Mesothelial cell of epicardium (in vitro differentiated cells): ENCODE measurements at places on chromosomes 3 and 15.
A peak's percentile ranks its signal among the peaks of the same experiment; 100 is the strongest.

DNA sequence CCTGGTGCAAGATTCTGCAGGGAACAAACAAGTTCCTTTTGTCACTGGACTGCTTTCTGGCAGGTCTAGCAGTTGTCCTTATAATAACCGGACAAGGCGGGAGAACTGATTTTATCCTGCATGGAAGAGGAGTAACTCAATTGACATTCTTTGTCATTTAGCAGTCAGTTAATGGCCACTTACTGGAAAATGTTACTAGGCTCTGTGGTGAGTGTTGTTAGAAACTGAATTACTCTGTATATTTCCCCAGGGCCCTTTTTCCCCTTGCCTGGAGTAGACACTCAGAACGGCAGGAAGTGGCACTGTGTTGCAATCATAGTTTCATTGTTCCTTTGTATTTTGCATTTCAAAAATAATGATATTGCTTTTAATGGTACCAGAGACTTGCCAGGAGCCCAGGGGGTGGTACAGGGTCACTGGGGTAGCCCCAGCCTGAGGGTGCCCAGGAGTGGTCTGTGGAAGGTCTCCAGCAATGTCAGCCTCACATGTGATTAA, 318.6 kb upstream of the LRRFIP2 start:
- H3K4me3 ChIP-seq, result no peak overlapping the region
- H3K36me3 ChIP-seq, result peaks cover 14% of the 10 kb centered on the region
- H3K27me3 ChIP-seq, result peaks cover 18% of the 10 kb centered on the region
- H3K27ac ChIP-seq, result no peak overlapping the region
- peaks cover 8% of the 10 kb centered on the region for H3K4me1 ChIP-seq

- no peak overlapping the region for H3K4me3 ChIP-seq
- H3K36me3 ChIP-seq, result no peaks in the 10 kb centered on the region
- no peak for DNase-seq
- H3K4me1 ChIP-seq, result peaks cover 2% of the 10 kb centered on the region
- no peak overlapping the region for H3K27ac ChIP-seq
These were observed 250.9 kb downstream of the EPHA3 start for GRCh38 chr3:89358281-89358680.

- no peaks in the 10 kb centered on the region for H3K4me1 ChIP-seq
- H3K36me3 ChIP-seq, result no peaks in the 10 kb centered on the region
- H3K27me3 ChIP-seq, result peaks cover 4% of the 10 kb centered on the region
- H3K27ac ChIP-seq, result no peak overlapping the region
- DNase-seq, result no peak
These were observed 621.4 kb downstream of the PDCD6IP start for GRCh38 chr3:34419801-34420200.

DNA sequence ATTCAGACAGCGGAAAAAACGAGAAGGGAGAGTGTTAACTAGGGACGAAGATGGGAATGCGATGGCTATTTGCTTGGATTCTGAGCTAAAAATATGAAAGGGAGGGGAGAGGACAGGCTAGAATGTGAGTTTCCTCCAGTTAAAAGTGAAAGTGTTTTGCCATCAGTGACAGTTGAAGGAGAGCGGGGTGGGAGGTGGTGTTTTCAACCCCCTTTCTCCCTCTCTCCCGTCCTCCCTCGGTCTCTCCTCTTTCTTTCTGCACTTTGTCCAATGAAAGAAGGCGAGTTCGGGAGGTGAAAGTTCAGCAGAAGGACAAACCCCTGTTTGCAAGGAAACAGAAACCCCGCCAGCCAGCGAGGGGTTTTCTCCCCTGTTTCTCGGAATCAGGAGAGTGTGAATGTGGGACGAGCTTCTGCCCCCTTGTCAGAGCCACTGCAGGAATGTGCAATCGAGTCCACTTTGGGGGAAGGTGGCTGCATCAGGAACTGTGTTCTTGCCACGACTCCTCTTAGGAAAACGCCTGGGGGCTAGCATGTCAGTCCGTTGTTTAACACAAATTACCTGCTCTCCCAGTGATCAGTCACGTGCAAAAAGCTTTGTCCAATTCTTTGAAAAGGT, 975 bp upstream of the FOXP1 start:
- H3K27ac ChIP-seq, result peak overlapping the region; percentile 97
- no peaks in the 10 kb centered on the region for H3K27me3 ChIP-seq
- H3K36me3 ChIP-seq, result no peaks in the 10 kb centered on the region
- H3K4me3 ChIP-seq, result peak overlapping the region; percentile 77
- H3K4me1 ChIP-seq, result peaks cover 56% of the 10 kb centered on the region

GRCh38 chr3:24387000-24387399, 107.7 kb downstream of the THRB start:
- DNase-seq, result no peak
- H3K4me3 ChIP-seq, result no peak overlapping the region
- no peak overlapping the region for H3K27ac ChIP-seq
- H3K36me3 ChIP-seq, result no peaks in the 10 kb centered on the region
- peaks cover 20% of the 10 kb centered on the region for H3K4me1 ChIP-seq

DNA sequence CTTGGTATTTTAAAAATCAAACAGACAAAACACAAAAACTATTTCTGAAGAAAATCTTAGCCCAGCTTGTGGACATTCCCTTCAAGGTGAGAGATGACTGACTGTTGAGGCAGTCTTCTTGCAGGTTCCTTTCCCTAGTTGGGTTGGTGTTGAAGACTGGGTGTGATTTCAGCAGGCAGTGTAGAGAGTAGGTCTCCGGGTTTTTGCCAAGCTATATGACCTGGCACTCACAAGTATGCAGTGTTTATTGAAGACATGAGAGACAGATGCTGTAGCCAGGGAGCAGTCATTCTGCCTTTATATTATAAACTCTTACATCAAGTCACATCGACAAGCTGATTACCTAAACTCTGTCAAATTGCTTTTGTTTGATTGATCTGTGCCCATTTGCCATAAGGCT, 17.5 kb downstream of the SENP8 start:
- no peak overlapping the region for H3K4me3 ChIP-seq
- H3K4me1 ChIP-seq, result peaks cover 22% of the 10 kb centered on the region
- no peaks in the 10 kb centered on the region for H3K27me3 ChIP-seq
- H3K36me3 ChIP-seq, result peaks cover 6% of the 10 kb centered on the region
- peak overlapping the region; percentile 14 for H3K27ac ChIP-seq

DNA sequence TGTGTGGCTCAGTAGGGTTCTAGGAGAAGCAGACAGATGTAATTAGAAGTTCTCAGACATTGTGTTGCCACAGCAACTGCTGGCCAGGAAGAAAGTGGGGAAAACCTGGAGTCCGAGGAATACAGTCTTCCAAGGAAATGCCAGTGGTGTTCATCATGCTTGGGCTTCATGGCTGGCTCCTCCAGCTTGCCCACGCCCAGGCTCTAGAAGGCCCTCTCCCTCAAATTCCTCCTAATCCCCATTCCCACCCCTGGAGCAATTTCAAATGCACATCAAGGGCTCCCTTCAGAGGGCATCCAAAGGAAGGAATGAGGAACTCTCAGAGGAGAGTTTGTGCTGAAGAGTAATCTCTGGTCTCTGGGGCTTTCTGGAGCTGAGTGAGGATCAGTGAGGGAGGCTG, 21.9 kb downstream of the FSTL1 start:
- H3K36me3 ChIP-seq, result peaks cover 22% of the 10 kb centered on the region
- H3K27ac ChIP-seq, result peak overlapping the region; percentile 70
- peaks cover 85% of the 10 kb centered on the region for H3K4me1 ChIP-seq
- no peak for DNase-seq
- H3K27me3 ChIP-seq, result no peaks in the 10 kb centered on the region
- no peak overlapping the region for H3K4me3 ChIP-seq

DNA sequence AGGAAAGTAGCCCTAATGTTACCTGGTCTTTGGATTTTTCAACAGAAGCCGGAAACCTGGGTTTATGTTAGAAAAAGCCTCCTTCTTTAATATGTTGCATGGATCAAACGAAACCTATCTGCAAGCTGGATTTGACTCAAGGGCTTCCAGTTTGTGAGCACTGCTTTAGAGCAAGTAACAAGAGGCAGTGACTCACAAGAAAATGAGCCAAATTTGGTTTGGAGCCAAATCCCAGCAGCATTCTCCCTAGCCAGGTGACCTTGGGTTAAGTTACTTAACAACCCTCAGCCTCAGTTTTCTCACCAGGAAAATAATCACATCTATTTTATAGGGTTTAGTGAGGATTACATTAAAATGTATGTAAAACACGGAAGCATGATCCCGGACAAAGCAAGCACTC, 215.2 kb upstream of the PRICKLE2 start:
- DNase-seq, result no peak
- peak overlapping the region; percentile 2 for H3K27ac ChIP-seq
- peaks cover 3% of the 10 kb centered on the region for H3K36me3 ChIP-seq
- no peak overlapping the region for H3K4me3 ChIP-seq

GRCh38 chr15:67521783-67522568, 1.0 kb downstream of the C15orf61 start:
- peaks cover 28% of the 10 kb centered on the region for H3K4me1 ChIP-seq
- H3K36me3 ChIP-seq, result peaks cover 6% of the 10 kb centered on the region
- no peaks in the 10 kb centered on the region for H3K27me3 ChIP-seq

DNA sequence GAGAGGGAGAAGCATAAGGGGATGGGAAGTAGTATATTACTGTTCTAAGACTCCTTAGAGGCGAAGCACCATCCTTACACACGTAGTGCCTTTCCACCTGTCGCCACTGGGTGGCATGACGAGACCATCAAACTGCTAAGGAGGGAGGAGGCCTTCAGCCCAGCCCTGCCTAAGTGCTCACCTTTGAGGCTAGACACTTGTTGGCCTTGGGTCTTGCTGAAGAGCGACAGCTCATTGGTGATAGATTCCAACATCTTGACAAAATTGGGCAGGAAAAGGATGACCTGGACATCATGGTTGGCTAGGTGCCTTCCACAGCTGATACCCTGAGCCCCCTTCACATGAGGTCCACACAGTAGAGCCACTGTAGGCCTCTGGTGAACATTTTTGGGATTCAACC, 19.6 kb downstream of the CLK3 start:
- H3K27me3 ChIP-seq, result no peaks in the 10 kb centered on the region
- H3K36me3 ChIP-seq, result peaks cover 20% of the 10 kb centered on the region
- no peak for DNase-seq

GRCh38 chr15:23397779-23398178, 43.2 kb downstream of the GOLGA8S start:
- H3K27me3 ChIP-seq, result peaks cover 3% of the 10 kb centered on the region
- DNase-seq, result no peak
- H3K36me3 ChIP-seq, result no peaks in the 10 kb centered on the region

DNA sequence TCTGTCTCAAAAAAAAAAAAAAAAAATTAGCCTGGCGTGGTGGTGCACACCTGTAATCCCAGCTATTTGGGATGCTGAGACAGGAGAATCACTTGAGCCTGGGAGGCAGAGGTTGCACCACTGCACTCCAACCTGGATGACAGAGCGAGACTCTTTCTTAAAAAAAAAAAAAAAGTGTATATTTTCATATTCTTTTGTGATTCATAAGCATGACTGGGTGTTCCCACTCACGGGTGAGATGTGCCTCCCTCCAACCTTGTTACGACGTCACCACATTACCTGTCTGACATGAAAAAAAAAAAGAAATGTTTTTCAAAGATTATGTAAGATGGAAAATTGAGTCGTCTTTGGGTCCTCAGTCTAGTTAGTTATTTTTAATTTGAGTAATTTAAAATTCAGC, 56.8 kb downstream of the TMEM41A start:
- no peak overlapping the region for H3K4me3 ChIP-seq
- peaks cover 11% of the 10 kb centered on the region for H3K4me1 ChIP-seq
- H3K27me3 ChIP-seq, result no peaks in the 10 kb centered on the region
- H3K36me3 ChIP-seq, result peaks cover 15% of the 10 kb centered on the region

- no peak for DNase-seq
- no peaks in the 10 kb centered on the region for H3K27me3 ChIP-seq
- no peak overlapping the region for H3K4me3 ChIP-seq
- H3K4me1 ChIP-seq, result peaks cover 11% of the 10 kb centered on the region
- no peaks in the 10 kb centered on the region for H3K36me3 ChIP-seq
These were observed 30.8 kb upstream of the CPB1 start for GRCh38 chr3:148796799-148797198.

- H3K36me3 ChIP-seq, result no peaks in the 10 kb centered on the region
- H3K4me3 ChIP-seq, result no peak overlapping the region
- no peak overlapping the region for H3K27ac ChIP-seq
- no peaks in the 10 kb centered on the region for H3K4me1 ChIP-seq
- no peak for DNase-seq
These were observed 22.6 kb downstream of the CLDN18 start for GRCh38 chr3:138032567-138032966.

DNA sequence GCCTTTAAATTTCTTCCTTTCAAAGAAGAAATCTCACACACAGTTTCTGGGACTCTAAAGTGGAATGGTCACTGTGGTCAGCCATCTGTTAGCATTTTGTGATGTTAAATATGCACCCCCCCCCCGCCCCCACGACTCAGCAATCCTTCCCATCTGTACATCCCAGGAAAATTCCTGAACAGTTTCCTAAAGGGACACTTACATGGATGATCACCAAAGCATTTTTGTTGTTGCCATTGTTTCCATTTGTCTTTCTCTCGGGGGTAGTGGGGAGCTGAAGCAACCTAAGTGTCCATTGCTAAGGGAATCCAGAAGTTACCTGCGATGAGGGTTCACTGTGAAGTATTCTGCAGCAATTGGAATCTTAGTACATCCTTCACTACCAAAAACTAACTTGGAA, 71.4 kb downstream of the TAFA4 start:
- no peaks in the 10 kb centered on the region for H3K27me3 ChIP-seq
- DNase-seq, result no peak
- peaks cover 9% of the 10 kb centered on the region for H3K4me1 ChIP-seq

- no peak overlapping the region for H3K4me3 ChIP-seq
- H3K4me1 ChIP-seq, result peaks cover 21% of the 10 kb centered on the region
- H3K27ac ChIP-seq, result peak overlapping the region; percentile 72
- H3K36me3 ChIP-seq, result no peaks in the 10 kb centered on the region
- H3K27me3 ChIP-seq, result no peaks in the 10 kb centered on the region
These were observed 115.5 kb upstream of the ARPP21 start for GRCh38 chr3:35523838-35524237.
